Kidney capillary endothelial cell (primary cell): ENCODE measurements at places on chromosomes 4 and X.

GRCh38 chr4:114890773-114891172, 222.6 kb downstream of the NDST4 start:
- no peak for DNase-seq

DNA sequence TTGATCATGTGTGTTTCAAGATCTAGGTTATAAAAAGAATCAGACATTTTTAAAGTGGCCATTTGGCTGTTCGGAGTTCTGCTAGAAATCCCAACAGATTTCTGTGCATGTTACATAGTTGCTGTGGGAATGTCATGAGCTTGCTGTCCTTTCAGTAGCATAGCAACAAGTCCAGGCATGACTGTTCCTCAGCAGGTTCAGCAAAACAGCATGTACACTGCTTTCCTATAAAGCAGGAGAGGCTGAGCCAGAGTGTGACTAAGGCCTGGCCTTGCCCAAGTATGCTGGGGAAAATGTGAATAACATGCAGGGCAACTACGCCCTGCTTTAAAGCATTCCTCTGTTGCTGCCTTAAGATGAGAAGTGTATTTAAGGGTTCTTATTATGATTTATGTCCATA, 217.1 kb upstream of the SMIM31 start:
- no peak for DNase-seq

- no peak for DNase-seq
Observed at GRCh38 chr4:88528861-88529260, 5.3 kb upstream of the PYURF start.

DNA sequence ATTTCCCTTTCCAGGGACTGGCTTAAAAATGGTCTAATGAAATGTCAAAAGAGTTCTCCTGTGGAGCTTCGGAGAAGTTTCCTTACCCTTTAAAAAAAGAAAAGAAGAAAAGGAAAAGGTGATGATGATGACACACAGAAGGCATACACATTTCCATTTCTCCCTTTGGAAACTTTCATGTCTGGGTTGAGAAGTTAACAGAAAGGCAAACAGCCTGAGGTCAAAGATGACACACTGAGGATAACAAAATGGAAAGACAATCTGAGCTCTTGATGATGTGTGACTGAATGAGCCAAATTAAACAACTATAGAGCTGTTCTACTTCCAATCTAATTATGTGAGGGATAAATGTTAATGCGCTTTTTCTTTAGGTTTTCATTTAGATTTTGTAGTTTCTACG, 32.2 kb downstream of the NFXL1 start:
- no peak for DNase-seq
